ENCODE measurements at places on chromosomes 1 and 21. TPM values are rescaled to one million over a fixed set of nuclear protein-coding genes. Genes with fewer than 3 reads are reported as not detected.
A peak's percentile ranks its signal among the peaks of the same experiment; 100 is the strongest.

IL22RA1 gene
- 0.93 TPM for total RNA-seq

DNA sequence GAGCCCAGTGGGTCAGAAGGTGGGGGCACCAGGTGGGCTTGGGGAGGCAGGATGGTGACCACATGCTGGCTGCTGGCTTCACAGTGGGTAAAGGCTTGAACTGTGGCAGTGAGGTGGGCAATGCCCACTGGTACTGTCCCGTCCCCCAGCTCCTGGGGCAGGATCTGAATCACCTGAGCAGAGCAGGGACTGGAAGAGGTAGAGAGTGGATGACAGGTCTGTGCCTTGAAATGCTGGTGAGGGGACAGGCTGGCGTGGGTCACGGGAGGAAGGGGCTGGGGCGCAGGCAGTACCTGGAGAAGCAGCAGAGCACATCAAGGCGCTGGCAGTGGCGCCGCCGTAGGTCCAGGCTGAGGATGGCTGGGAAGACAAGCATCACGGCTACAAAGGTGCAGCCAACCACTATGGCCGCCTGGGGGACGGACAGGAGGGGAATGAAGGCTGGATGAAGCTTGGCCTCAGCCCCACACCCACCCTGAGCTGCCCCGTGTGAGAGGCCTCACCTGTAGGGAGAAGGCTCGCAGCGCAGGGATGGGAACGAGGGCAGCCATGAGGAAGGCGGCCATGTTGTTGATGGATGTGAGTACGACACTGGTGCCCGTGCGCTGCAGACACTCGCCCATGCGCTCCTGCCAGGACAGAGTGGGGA lies 14.9 kb downstream of the PTCH2 start:
- H3K36me3 ChIP-seq, result no peaks in the 10 kb centered on the region
- H3K4me1 ChIP-seq, result peaks cover 25% of the 10 kb centered on the region
- no peaks in the 10 kb centered on the region for H3K27me3 ChIP-seq

DNA sequence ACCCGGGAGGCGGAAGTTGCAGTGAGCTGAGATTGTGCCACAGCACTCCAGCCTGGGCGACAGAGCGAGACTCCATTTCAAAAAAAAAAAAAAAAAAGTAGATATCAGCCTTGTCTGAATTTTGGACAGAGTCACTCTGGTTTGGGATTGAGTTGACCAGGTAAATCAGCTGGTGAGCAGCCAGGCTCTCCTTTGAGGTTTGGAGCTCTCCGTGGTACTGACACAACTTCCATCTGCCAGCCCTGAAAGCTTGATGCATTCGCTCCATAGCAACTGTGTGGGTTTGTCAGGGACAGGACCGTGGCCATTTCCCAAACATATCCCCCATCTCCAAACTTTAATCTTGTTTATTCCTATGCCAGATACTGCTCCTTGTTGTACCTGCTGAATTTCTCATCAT lies 155.2 kb downstream of the DMRTA2 start:
- no peak overlapping the region for H3K4me3 ChIP-seq
- no peaks in the 10 kb centered on the region for H3K27me3 ChIP-seq
- peak; percentile 16 for DNase-seq
- no peaks in the 10 kb centered on the region for H3K4me1 ChIP-seq
- H3K36me3 ChIP-seq, result no peaks in the 10 kb centered on the region

DNA sequence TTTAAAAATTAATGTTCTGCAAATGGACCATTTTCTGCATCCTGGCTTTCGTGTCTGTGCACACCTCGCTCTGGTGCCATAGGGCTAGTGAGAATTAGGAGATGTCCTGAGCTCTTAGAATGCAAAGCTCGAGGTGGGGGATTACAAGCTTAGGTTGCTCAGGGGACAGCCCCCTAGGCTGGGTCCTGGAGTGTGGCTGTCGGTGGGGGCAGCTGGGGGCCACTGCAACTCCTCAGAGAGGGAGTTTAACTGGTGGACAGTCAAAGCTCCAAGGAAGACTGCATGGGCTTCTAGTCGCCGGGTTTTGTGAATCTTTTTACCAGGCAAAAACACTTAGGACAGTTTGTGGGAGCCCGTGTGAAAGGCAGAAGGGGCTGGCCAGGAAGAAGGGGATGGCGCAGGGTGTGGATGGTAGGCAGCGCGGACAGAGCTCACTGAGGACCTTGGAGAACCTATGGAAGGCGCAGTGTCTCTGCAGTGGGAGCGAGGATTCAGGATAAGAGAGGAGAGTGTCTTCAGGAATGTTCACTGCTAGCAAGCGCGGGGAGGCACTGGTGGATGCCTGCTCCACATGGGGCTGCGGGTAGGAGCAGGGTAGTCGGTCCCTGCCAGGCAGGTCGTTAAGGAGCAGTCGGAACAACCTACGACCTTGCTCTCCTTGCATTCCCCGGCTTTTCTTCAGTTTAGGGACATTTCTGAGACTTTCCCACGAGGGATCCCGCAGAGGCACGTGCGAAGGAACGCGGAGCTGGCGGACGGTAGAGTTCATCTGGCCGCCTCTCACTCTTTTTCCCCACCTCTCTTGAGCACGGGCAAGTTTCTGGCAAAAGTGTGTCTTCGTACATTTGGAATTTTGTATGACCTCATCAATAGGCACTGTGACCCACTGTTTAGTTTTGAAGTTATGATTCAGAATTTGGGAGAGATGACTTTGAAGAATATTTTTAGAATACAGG lies 12.9 kb upstream of the KCNE1 start:
- peaks cover 31% of the 10 kb centered on the region for H3K4me1 ChIP-seq
- H3K36me3 ChIP-seq, result no peaks in the 10 kb centered on the region
- H3K27me3 ChIP-seq, result no peaks in the 10 kb centered on the region
- DNase-seq, result peak; percentile 30
- H3K4me3 ChIP-seq, result no peak overlapping the region
- no peak overlapping the region for H3K27ac ChIP-seq

CEP104 gene
- total RNA-seq, result 55.1 TPM

GRCh38 chr21:32437729-32438128 lies 25.2 kb downstream of the EVA1C start:
- H3K36me3 ChIP-seq, result no peaks in the 10 kb centered on the region
- no peak for DNase-seq
- H3K4me3 ChIP-seq, result no peak overlapping the region
- no peaks in the 10 kb centered on the region for H3K27me3 ChIP-seq

DNA sequence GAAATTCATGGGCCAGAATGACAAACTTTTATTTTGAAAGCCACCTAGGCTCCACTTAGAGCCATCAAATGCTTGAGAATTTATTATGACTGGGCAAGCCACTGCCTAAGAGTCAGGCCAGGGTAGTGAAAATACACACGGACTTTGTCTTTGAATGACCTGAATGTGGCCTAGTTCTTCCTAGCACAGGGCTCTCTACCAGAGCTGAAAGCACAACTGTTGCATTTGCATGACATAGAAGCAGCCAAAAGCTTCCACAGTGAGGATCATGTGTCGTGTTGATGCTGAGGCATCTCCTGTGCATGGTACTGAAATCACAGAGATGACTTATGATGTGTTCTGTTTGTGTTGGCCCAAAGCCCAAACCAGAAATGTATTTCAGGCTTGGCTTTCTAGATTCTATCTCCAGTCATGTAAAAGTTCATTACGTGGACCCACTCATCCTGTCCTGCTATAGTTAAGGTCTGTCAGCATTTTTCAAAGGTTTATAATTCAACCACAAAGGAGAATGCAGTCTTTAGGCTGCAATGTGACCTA lies 164.0 kb upstream of the UBE2U start:
- no peaks in the 10 kb centered on the region for H3K36me3 ChIP-seq
- H3K4me3 ChIP-seq, result no peak overlapping the region
- DNase-seq, result peak; percentile 24
- H3K27ac ChIP-seq, result peak overlapping the region; percentile 16

HECTD3 gene
- total RNA-seq, result 63.4 TPM

DNA sequence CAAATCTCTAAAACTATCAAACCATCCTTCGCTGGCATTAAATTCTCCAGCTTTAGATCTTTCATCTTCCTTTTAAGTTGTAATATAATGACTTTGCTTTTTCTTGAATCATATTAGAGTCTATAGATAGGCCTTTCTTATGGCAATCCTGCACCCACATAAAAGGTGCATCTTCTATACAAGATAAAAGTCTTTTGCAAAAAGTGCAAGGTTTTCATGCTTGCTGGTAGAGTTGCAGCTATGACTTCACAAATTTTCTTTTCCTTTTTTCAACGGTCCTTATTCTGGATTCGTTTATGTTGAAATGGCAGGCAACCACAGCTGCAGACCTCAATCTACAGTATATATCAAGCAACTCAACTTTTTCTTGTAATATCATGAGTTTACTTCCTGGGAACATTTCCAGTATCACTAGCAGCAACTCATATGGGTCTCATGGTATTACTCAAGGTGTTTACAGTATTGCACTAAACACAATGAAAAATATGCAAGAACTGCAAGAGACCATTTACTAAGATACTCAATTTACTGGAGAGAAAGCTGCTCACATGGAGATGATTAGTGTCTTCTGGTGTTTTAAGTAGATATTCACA lies 22.1 kb downstream of the OMA1 start:
- no peak overlapping the region for H3K4me3 ChIP-seq
- H3K27me3 ChIP-seq, result no peaks in the 10 kb centered on the region
- DNase-seq, result no peak
- H3K27ac ChIP-seq, result no peak overlapping the region

BNIPL gene
- 9.3 TPM for total RNA-seq

DNA sequence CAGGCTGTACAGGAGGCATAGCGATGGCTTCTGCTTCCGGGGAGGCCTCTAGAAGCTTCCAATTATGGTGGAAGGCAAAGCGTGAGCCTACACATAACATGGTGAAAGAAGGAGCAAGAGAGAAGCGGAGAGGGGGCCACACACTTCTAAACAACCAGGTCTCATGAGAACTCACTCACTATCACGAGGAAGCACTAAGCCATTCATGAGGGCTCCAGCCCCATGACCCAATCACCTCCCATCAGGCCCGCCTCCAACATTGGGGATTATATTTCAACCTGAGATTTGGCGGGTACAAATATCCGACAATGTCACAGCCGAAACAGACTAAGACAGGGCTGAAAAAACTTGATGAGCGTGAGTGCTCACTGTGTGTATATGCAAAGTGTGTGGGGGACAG lies 89.3 kb upstream of the CNIH3 start:
- no peak overlapping the region for H3K27ac ChIP-seq
- no peaks in the 10 kb centered on the region for H3K36me3 ChIP-seq
- no peak overlapping the region for H3K4me3 ChIP-seq

S100A7 gene
- not detected for total RNA-seq

RIMS3 gene
- total RNA-seq, result 4.6 TPM

DNA sequence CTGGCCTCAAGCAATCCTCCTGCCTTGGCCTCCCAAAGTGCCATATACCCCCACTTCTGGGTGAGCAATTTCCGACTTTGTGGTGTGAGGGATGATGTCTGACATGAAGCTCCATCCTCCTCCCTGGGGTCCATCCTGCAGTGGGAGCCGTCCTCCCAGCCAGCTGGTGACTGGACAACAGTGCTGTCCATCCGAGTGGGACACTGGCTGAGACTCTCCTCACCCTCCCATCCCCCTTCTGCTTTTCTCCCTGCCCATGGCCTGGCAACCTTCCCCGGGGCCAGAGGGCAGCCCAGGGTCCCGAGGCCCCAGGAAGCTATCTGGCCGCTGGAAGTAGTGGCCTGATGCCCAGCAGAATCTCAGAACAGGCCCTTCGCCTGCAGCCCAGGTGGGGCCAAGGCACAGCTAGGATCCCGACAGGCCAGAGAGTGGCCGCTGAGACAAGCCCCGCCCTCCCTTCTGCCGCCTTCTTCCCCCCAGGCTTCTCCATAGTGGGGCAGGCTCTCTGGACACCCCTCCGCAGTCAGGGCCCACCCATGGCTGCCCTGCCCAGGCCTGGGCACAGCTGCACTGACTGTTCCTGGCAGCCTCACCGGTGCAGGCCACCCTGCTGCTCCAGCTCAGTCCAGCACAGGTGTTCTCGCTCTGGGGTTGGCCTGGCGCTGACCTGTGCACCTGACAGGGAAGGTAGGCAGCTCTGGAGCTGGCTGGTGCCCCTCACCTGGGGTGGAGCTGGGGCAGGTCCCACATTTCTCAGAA lies 8.4 kb upstream of the FAAP20 start:
- H3K27ac ChIP-seq, result no peak overlapping the region
- no peak for DNase-seq
- no peaks in the 10 kb centered on the region for H3K27me3 ChIP-seq
- no peaks in the 10 kb centered on the region for H3K36me3 ChIP-seq
- no peak overlapping the region for H3K4me3 ChIP-seq

PLPPR4 gene
- 5.9 TPM for total RNA-seq

DNA sequence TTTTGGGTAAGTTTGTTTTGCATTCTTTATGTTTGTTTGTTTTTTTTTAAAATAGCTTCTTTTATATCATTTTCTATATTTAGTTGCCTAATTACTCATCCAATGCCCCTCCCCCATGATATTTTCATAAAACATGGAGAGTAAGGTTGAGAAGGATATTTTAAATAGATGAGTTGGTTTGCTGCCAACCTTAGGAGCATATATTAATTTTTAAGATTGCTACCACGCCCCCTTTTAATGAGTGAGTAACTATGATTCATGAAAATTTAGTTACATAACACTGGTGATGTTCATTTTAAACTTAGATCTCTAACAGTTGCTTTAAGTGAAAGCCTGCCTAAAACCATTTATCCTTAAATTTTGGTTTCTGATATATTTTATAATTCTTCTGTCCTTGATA lies 18.7 kb downstream of the TMEM50A start:
- no peaks in the 10 kb centered on the region for H3K36me3 ChIP-seq
- no peak overlapping the region for H3K4me3 ChIP-seq
- H3K27me3 ChIP-seq, result no peaks in the 10 kb centered on the region
- no peak for DNase-seq
- H3K27ac ChIP-seq, result no peak overlapping the region

DNA sequence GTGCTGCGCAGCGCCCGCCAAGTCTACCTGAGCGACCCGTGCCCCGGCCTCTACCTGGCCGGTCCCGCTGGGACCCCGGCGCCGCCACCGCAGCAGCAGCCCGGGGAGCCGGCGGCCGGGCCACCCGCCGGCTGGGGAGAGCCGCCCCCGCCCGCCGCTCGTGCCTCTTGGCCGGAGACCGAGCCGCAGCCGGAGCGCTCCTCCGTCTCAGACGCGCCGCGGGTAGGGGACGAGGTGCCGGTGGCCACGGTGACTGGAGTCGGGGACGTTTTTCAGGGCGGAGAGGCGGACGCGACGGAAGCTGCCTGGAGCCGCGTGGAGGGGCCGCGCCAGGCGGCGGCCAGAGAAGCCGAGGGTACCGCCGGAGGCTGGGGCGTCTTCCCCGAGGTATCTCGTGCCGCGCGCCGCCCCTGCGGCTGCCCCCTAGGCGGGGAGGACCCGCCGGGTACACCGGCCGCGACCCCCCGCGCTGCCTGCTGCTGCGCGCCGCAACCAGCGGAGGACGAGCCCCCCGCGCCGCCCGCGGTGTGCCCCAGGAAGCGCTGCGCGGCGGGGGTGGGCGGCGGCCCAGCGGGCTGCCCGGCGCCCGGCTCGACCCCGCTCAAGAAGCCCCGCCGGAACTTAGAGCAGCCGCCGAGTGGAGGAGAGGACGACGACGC lies 646 bp downstream of the IER5 start:
- peaks cover 9% of the 10 kb centered on the region for H3K4me1 ChIP-seq
- no peaks in the 10 kb centered on the region for H3K27me3 ChIP-seq
- DNase-seq, result no peak
- H3K27ac ChIP-seq, result peak overlapping the region; percentile 91

GRCh38 chr1:89616844-89617627 lies 15.9 kb upstream of the LRRC8C start:
- H3K27ac ChIP-seq, result peak overlapping the region; percentile 34
- H3K4me1 ChIP-seq, result peaks cover 10% of the 10 kb centered on the region
- H3K4me3 ChIP-seq, result no peak overlapping the region
- H3K27me3 ChIP-seq, result no peaks in the 10 kb centered on the region
- DNase-seq, result no peak

Data from testis (tissue), 5 donors.